CD4-positive, alpha-beta T cell treated with Interleukin-6 at 100 ng/mL for 8 hours (primary cell): ENCODE measurements at places on chromosomes 12 and 14.

DNA sequence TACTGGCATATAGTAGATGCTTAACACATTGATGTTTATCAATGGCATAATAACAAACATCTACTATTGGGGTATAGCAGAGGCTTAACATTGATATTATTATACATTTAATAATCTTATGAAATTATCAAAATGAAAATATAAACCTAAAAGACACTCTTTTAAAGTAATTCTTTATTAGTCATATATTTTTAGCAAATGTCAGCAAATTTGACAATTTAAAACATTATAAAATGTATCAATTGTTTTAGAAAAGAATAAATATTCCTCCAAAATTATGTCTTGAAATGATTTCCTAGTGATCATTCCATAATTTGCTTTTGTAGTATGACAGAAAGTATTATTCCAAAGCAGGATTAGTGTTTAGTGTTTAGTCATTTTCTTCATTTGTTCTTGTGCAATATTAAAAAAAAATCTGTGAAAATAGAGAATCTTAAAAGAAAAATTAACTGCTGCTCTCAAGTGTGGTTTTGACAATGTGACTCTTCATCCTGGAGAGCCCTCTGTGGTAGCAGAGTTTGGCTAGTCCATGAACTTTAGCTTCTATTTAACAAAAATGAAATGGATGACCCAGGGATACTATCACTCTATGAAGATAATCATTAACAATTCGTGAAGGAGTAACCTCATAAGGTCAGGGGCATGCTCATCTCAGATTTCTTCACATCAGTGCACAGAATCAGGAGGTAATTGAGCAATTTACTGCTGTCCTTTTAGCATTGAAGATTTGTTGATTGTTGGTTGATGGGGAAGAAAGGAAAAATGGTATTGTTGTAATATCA lies 1018.5 kb downstream of the LRFN5 start:
- DNase-seq: no peak

DNA sequence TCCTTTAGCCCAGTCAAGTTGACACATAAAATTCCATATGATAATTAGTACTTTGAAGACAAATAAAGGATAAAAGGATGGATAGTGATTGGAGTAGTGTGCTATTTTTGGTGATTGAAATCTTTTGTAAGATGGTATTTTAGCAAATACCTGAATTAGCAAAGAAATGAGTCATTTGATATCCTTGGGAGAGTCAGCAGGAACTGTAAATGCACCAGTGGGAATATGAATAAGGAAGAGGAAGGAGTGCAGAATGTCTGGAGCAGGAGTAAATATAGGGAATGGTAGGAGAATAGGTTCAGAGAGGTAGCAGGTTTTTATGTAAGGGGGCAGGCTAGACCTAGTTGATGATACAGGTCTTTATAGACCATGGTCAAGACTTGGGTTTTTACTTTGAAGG lies 75.0 kb downstream of the TRMT5 start:
- no peak for DNase-seq

DNA sequence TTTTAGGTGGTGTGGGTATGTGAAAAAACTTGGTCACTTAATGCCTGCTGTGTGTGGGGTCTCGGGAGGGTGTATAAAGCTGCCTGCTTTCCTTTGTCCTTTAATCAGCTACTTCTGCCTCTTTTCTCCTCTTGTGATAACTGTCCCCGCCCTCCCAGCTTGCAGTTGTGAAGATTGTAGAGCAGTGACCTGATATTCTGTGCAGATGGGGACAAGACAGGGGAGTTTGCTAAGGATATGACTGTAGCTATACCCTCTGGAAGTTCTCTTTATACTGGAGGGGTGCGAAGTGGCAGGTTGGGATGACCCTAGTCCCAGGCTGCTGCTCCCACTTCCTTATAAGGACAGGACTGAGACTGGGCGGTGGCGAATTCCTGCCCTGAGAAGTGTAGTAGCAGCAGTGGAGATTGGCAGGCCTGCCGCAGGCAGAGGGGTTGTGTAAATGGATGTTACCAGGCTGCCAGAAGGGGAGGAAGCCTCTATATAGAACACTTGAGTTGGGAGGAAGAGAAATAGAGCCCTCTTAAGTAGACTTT lies 835 bp downstream of the MYL6 start:
- peak; percentile 14 for DNase-seq

GRCh38 chr14:78508023-78508422 lies 337.9 kb downstream of the NRXN3 start:
- DNase-seq: no peak

- DNase-seq: peak; percentile 56
These were observed 12.4 kb upstream of the ITGB7 start for GRCh38 chr12:53219292-53219955.

- DNase-seq: peak; percentile 20
These were observed 2.0 kb upstream of the MDM1 start for GRCh38 chr12:68334132-68334531.

GRCh38 chr14:104130974-104131651 lies 7.3 kb upstream of the KIF26A start:
- DNase-seq: no peak

DNA sequence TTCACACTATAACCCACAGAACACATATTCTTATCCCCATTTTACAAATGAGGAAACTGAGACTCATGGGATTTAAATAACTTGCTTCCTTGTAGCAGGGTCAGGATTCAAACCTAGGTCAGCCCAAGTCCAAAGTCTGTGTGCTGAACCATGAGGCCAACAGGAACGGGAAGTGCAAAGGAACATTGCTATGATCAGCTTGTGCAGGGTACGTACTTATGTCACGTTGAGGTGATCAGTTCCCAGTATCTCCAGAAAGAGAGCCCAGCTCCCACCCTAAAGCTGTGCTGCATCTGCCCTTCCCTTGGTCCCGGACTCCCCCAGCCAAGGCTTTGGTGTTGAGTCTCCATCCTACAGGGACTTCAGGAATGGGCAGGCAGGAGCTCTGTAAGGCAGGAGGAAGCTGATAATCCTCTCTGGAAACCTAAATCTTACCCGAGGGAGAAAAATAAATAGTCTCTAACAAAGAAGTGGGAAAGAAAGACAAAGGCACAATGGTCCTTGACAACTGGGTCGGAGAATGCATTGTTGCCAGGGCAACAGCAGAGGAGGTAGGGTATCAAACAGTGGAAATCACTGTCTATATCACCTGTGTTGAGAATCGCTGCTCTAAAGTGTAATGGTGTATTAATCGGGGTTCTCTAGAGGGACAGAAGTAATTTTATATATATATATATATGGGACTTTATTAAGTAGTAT lies 82.5 kb upstream of the FICD start:
- no peak for DNase-seq

DNA sequence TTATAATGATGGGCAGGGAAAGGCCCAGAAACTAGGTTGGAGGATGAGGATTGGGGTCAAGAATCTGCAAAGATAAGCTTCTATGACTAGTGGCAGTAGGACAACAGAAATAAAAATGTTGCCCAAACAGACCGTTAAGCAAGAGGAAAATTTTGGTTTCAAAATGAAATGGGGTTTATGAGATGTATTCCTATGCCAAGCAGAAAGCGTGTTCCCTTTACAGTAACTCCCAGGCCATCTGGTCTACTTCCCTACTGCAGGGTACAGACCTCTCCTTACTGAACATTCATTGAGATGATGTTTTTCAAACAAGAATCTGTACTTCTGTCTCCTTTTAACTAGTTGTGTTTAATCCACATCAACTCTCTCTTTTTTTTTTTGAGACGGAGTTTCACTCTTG lies 20.4 kb upstream of the TMEM229B start:
- DNase-seq: no peak

GRCh38 chr14:51228890-51229289 lies 11.2 kb upstream of the TMX1 start:
- no peak for DNase-seq

DNA sequence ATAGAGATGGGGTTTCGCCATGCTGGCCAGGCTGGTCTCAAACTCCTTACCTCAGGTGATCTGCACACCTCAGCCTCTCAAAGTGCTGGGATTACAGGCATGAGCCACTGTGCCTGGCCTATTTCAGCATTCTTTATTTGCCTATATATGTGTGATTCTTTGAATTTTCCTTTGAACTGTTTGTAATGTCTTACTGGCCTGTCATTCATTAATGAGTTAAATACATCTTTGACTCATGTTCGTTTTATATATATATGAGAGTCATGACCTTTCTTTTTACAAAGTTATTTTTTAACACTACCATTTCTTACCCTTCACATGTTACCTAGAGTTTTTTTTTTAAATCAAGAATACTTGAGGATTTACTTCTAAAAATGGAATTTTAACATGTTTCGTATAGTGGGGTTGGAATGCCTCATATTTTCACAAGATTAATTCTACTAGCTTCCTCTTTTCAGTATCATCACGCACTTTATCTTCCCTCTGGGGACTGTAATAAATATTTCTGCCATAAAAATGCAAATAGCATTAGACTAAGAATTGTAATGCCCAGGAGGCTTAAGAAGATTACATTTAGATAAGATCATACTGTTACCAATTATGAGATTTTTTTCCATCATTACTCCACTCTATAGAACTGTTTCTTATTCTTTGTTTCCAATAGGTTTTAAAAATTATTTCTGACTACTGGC lies 66.7 kb downstream of the NTN4 start:
- DNase-seq: no peak

- no peak for DNase-seq
These were observed 16.1 kb downstream of the BCL11B start for GRCh38 chr14:99255621-99256482.

DNA sequence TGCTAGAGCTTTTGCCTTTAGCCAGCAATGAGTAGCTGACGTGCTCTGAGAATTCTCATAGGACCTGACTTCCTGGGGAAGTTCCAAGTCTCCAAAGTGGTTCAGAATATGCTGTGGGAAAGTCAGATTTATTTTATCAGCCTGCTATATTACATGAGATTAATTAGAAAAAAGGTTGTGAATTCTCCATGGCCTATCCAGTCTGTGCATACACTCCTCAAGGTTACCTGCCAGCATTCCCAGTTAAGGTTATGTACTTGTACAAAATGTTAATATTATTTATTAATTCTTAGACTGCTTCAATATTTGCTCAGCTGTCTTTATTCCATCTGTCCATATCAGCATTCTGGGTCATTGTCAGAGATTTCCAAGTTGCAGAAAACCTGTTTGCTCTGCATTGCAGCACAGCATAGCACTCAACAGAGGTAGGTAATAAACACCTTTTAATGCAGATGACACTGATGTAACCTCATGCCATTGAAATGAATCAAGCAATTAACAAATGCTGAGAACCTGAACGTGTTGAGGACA lies 2.7 kb upstream of the SEL1L start:
- DNase-seq: no peak

GRCh38 chr14:63474844-63475243 lies 68.3 kb downstream of the PPP2R5E start:
- no peak for DNase-seq

- peak; percentile 16 for DNase-seq
These were observed 42.5 kb downstream of the MARK3 start for GRCh38 chr14:103427485-103428443.

- DNase-seq: no peak
These were observed 246.3 kb downstream of the RGS6 start for GRCh38 chr14:72178517-72178916.
